Kidney (tissue), 22 donors: ENCODE measurements at places on chromosomes 3 and 15. TPM values are rescaled to one million over a fixed set of nuclear protein-coding genes. Genes with fewer than 3 reads are reported as not detected.

DNA sequence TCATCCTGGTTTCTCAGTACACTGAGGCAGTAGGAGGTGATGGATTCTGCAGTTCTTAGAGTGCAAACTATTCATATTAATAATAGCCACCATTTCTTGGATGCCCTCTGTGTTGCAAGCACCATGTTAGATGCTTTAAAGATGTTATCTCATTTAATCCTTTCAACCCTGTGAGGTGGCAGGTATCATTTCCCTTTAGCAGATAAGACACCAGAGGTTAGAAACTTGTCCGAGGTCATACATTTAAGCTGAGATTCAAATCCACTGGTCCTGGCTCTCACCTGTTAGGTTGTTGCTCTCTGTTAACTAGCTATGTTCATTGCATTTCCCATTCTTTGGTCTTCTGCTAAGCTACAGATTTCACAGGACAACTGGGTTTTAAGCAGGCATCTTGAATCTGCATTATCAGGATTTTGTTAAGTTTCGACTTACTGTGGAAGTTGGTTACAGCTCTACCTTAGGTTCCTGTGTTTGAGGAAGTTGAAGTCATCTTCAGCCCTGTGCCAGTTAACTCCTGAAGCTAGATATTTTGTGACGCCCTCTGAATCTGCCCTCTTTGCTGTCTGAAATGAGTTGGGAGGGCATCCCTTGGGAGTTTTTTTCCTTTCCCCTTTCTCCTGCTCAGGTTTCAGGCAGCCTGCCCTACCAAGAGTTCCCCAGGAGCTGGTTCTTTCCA is 6.4 kb downstream of the PDE8A start:
- no peak for DNase-seq
- no peaks in the 10 kb centered on the region for H3K4me1 ChIP-seq
- H3K4me3 ChIP-seq: no peak overlapping the region
- H3K36me3 ChIP-seq: no peaks in the 10 kb centered on the region

- H3K36me3 ChIP-seq: no peaks in the 10 kb centered on the region
- H3K27ac ChIP-seq: no peak overlapping the region
- DNase-seq: no peak
- H3K4me1 ChIP-seq: no peaks in the 10 kb centered on the region
- H3K27me3 ChIP-seq: no peaks in the 10 kb centered on the region
- no peak overlapping the region for H3K4me3 ChIP-seq
Measured at GRCh38 chr3:151351648-151352047, 22.3 kb upstream of the P2RY13 start.

Gene RPL39L
- 5.7 TPM for total RNA-seq

DNA sequence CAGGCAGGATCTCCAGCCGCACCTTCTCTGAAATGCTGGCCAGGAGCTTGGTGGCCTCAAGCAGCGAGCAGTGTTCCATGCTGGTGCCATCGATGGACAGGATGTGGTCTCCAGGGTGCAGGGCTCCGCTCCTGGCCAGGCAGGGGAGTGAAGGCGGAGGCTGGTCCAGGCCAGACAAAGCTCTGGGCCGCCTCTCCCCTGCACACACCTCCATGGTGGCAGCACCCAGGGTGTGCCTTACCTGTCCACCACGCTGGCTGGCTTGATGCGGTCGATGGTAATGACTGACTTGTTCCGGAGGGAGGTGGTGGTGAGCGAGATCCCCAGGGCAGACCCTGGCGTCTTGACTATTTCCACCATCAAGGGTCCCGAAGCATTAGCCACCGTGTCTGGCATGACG is 20.0 kb downstream of the GRIP2 start:
- DNase-seq: no peak
- H3K4me1 ChIP-seq: no peaks in the 10 kb centered on the region
- H3K36me3 ChIP-seq: no peaks in the 10 kb centered on the region
- H3K4me3 ChIP-seq: no peak overlapping the region

GRCh38 chr3:164095279-164095678 is 983.0 kb downstream of the SI start:
- no peaks in the 10 kb centered on the region for H3K27me3 ChIP-seq
- no peak overlapping the region for H3K27ac ChIP-seq
- H3K4me1 ChIP-seq: no peaks in the 10 kb centered on the region
- H3K36me3 ChIP-seq: no peaks in the 10 kb centered on the region
- no peak overlapping the region for H3K4me3 ChIP-seq
